Motor neuron (in vitro differentiated cells): ENCODE measurements at places on chromosomes 5 and 9. TPM values are rescaled to one million over a fixed set of nuclear protein-coding genes. Genes with fewer than 3 reads are reported as not detected.

GRCh38 chr5:73039082-73039481, 81.3 kb upstream of the TMEM171 start:
- ATAC-seq = no peak

CCDC69 gene
- total RNA-seq = 0.75 and 1.7 TPM in 2 replicates

DNA sequence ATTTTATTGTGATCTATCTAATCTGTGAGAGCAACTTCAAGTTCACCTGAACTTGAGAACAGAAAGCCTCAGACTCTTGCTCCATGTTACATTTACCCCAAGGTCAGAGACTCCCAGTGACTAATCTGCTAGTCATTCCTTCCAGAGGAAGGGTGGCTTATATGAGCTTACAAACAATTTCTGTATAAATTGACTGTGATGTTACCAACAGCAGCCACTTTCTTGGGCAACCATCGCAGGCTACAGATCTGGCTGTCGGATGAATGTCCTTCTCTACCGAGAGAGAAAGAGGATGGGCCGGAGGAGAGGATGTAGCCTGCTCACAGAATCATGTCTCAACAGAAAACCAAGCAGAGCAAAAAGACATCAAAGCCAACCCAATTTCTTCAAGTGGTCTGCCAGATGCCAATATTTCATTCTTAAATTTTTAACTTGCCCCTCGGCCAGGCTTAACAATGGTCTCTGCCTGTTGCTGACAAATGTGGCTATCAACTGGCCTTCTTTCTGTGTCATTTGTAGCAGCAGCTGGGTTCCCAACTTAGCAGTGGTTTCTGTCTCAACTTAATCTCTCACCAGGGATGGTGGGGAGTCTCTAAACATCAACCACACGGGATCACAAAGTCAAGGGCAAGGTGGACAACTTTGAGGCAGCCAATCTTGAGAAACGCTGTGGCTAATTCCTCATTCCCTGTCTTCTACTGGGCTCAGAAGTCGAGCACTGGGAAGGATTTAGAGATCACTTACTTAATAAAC, 81.3 kb downstream of the RAPGEF1 start:
- ATAC-seq = peak; percentile 24

DNA sequence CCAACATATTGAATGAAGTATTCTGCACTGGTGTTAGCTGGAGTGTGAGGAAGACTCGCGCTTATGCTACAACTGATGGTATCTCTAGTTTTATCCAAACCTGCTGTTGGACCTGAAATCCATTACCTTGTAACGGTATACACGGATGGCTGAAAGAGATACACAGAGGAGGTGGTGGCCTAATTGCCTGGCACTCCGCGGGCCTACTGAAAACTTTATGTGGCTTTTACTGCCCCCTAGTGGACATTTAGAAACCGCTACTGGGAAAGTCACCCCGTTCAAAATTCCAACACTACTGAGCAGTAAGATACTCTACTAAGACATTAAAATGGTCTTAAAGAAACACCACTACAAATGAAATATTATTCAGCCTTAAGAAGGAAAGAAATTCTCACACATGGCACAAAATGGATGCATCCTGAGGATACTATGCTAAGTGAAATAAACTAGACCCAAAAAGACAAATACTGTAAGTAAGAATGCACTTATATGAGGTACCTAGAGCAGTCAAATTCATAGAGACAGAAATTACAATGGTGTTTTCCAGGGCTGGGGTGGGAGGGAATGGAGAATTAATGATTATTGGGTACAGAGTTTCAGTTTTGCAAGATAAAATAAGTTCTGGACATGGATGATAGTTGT, 100.4 kb downstream of the TTLL11 start:
- peak; percentile 91 for ATAC-seq

DNA sequence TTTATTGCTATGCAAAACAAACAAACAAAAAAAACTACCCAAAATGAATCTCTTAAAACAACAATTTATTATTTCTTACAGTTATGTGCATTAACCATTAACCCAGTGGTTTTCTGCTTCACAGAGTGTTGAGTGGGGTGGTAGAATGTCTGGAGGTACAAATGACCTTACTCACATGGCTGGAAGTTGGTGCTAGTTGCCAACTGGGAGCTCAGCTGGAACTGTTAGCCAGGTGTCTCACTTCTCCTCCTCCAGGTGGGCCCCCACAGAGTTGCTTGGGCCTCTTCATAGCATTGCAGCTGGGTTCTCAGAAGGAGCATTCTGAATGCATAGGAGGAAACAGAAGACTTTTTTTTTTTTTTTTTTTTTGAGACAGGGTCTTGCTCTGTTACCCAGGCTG, 10.5 kb upstream of the B4GALT1 start:
- no peak for ATAC-seq

DNA sequence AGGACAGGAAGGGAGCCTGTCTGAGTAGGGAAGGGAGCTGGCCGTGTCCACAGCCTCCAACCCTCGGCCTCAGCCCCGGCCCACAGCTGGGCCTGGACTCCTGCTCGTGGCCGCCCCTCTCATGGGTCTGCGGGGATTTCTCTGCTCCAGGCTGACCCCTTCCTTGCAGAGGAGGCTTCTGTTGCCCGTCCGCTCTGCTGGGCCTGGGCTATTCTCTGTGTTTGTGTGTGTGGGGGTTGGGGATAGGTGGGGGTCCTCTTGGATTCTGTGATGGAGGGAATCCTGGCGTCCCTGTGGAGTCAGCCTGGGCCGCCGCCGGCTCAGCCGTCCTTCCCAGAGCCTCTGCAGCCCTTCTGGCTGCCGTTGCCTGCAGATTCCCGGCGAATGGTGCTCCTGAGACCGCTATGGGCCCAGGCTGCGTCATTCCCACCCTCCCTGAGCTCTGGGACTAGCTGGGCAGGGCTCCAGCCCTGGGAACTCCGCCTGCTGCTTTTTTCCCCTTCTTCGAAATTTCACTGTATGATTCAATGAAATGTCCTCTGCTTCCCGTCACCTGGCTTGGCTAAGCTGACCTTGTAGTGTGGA, 64.2 kb downstream of the FGF18 start:
- ATAC-seq = no peak

SLC27A6 gene
- 6.2 and 7.3 TPM in 2 replicates for total RNA-seq

DNA sequence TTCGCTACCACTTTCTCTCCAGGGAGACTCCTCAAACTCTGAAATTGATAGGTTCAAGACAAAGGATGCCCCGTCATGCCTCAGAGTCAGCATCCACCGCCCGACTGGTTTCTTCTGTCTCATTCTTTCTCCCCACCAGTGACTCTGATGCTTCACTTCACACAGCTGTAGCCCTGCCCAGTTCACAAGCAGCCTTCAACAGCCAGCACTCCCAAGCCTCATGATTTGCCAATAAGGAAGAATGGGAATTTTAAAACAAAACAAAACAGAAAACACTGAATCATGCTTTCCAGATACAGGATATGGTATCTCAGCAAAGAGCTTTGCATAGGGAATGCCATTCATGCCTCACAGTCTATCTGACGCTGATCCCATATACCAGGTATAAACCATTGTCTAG, 371.2 kb upstream of the RORB start:
- peak; percentile 26 for ATAC-seq

GRCh38 chr5:103785569-103785968, 223.0 kb upstream of the NUDT12 start:
- ATAC-seq = no peak

DNA sequence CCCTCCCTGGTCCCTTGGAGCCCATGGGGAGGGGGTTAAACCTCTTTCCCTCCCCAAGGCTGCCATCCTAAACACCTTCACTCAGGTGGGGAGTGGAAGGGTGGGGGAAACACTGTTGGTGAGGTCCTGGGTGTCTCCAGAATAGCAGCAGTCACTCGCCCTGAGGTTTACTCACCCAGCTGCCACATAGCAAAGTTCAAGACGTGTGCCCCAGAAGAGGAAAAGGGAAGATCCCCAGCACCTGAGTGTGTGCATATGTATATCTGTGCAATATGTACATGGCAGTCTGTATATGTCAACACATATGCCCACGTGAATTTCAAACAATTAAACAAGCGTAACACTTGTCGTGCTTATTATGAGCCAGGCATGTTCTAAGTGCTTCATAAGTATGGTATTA, 31.3 kb upstream of the SMU1 start:
- peak; percentile 6 for ATAC-seq

DNA sequence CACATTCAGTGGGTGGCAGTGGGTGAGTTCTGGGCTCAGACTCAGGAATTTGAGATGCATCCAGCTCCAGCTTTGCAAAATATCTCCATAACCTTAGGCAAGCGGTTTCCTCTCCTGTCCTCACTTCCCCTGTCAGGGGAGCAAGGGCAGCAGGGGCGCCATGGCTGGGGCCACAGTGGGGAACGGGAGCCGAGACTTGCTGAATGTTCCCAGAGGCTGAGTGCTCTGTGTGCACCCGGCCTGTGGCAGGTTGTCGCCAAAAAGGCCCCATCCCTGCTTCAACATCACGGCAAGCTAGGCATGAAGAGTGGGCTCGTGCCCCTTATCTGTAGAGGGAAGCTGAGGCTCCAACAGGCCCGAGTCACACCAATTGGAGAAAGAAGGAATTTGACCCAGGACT, 268.8 kb downstream of the NSG2 start:
- no peak for ATAC-seq

GRCh38 chr9:120663380-120663779, 50.9 kb downstream of the MEGF9 start:
- peak; percentile 40 for ATAC-seq

- no peak for ATAC-seq
Measured at GRCh38 chr5:6399980-6400910, 21.9 kb upstream of the MED10 start.

- ATAC-seq = peak; percentile 65
Measured at GRCh38 chr5:168291342-168291963, at the start of gene WWC1. Gene WWC1 (plus strand): TSS chr5:168291645. CDS start chr5:168292153, 508 bp downstream.

DNA sequence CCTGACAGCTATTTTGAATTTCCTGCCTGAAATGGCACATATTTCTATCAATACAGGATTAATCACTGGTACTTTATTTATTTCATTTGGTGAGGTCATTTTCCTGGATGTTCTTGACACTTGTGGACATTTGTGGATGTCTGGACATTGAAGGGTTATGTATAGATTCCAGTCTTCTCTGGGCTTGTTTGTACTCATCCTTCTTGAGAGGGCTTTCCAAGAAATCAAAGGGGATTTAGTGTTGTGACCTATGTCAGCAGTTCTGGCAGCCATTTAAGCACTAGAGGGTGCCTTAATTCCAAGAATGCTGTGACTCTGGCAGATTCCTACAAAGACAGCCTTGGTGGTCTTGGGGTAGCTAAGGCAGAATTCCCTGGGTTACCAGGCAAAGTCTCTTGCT, 259.7 kb downstream of the CSNK1G3 start:
- no peak for ATAC-seq

IFNE gene
- 0.30 TPM in 1 of 2 replicates, not detected in the other for total RNA-seq

SHISAL2B gene
- total RNA-seq = 0.32 and 0.54 TPM in 2 replicates

DNA sequence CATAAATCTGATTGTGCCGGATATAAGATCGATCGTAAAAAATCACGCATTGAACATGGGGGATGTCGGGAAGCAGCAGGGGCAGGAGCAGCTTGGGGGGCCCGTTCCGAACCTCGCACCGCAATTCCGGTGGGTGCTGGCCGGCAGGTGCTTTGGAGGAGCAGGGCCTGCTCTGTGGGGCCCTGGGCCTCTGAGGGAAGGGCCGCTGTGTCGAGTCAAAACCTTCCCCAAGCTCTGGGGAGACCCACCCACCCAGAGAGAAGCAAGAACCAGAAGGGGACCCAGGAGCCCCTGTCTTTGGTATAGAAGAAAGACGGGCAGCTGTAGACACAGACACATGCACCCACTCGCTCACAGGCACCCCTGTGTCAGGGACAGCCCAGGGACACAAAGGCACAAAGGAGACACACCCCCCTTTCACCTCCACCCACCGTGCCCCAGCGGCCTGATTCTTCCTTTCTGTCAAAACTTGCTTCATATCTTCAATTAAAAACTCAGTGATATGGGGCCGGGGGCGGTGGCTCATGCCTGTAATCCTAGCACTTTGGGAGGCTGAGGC, 49.4 kb upstream of the ZBTB43 start:
- no peak for ATAC-seq

BARHL1 gene
- 0.57 and 0.78 TPM in 2 replicates for total RNA-seq

DNA sequence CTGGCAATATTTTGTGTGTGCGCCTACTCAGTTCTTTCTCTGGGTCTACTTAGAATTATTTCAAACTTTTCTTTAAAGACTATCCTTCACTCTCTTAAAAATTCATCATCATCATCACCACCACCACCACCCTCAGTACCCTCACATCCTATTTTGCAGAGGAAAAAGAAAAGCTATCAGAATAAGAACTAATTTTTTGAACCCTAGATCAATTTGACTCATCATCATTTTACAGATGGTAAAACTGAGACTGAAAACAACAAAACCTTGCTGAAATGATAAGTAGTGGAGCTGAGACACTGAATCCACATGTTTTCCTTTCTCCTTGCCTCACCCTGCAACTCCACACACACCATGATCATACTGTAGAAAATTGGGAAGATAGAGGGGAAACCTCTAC, 119.3 kb downstream of the SSBP2 start:
- no peak for ATAC-seq

- no peak for ATAC-seq
Measured at GRCh38 chr9:86754581-86755560, 192.4 kb downstream of the GAS1 start.

ANKRD55 gene
- 2.3 and 2.5 TPM in 2 replicates for total RNA-seq

GRCh38 chr9:13979941-13980318, 334.0 kb downstream of the NFIB start:
- no peak for ATAC-seq

- peak; percentile 32 for ATAC-seq
Measured at GRCh38 chr5:116696366-116696765, 121.7 kb upstream of the SEMA6A start.

- no peak for ATAC-seq
Measured at GRCh38 chr5:135395451-135395850, 3.6 kb downstream of the MACROH2A1 start.

- ATAC-seq = no peak
Measured at GRCh38 chr5:150107909-150108447, 21.6 kb upstream of the CSF1R start.

- ATAC-seq = no peak
Measured at GRCh38 chr9:76827296-76828080, 63.2 kb downstream of the PCA3 start.

LCN15 gene
- total RNA-seq = 0.15 and 0.35 TPM in 2 replicates
